ENCODE measurements at places on chromosomes 2 and 18.

GRCh38 chr2:134131681-134132489 is 122.0 kb upstream of the MGAT5 start:
- DNase-seq = no peak

DNA sequence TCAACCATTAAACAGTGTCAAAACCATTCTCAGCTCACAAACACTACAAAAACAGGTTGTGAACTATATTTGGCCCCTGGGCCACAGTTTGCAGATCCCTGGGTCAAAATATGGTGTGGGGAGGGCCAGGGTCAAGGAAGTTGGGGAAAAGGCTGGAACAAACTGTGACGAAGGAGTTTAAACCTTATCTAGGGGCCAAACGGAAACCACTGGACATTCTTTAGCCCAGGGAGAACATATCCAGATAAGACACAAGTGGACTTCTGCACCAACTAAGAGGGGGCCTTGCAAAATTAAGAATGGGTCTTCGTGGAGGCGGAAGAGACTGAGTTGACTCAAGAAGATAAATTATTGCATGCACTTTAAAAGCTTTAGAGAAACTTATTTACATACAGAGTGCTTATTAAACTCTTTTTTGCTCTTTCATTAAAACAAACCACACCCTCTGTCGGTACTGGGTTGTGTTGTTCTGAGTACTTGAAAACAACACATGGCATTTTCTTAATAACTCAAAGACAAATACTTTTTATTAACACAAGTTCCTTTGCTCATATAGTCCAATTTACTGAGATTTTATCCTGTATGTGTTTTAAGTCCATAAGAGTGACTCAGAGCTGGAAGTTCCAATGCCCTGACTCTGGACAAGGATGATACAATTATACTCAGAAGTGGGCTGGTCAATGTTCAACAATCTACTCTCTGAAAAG is 5.3 kb upstream of the ASAP2 start:
- DNase-seq = no peak

- no peak for DNase-seq
Measured at GRCh38 chr2:191895743-191896142, 48.9 kb upstream of the CAVIN2 start.

DNA sequence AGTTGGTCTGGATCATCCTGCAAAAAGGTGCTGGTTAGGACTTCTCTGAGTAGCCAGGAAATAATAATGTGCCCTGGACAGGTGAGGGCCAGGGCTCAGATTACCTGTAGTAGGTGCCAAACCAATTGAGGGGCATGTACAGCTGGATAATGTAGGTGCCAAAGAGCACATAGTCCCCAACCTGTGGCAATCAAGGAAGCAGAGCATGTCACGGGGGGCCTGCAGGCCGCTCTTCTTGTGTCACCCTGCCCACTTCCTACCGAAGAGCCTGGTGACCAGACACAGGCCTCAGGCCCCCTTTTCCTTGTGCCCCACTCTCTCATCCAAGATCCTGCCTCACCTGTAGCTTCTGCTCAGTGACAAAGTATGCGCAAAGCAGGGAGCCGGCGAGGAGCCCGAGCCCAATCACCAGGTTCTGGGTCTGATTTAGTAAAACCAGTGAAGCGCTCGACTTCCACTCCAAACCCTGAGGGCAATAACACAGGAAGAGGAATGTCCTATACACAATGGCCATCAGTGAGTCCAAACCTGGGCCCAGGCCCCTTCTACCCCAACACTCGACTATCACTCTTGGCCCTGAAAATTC is 5.2 kb downstream of the ABCB6 start:
- DNase-seq = no peak

- no peak for DNase-seq
Measured at GRCh38 chr2:39469807-39470206, 32.7 kb upstream of the MAP4K3 start.

DNA sequence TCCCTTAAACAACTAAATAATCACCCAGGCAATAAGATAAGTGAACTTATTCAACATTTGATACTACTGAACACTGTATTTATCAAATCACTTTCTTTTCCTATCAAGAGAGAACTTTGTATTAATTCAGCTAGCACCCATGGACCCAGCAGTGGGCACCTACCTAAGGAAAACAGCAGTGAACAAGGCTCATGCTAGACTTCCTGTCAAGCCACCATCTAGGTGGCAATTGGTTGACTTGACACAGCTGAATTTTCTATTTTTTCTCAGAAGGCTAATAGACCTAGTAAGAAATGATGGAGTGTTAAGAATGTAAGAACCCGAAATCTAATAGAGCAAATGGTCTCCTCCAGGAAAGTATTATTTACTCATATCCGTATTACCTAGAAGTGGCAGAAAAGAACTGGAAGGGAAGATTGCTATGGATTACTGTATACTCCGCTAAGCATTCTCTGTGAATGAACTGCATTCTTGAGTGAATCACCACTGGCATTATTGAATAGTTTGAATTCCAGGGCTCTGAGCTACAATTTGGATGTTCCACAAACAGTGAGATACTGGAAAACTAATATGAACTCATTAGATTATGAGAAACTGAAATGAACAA is 988.2 kb upstream of the CDH2 start:
- DNase-seq = no peak

DNA sequence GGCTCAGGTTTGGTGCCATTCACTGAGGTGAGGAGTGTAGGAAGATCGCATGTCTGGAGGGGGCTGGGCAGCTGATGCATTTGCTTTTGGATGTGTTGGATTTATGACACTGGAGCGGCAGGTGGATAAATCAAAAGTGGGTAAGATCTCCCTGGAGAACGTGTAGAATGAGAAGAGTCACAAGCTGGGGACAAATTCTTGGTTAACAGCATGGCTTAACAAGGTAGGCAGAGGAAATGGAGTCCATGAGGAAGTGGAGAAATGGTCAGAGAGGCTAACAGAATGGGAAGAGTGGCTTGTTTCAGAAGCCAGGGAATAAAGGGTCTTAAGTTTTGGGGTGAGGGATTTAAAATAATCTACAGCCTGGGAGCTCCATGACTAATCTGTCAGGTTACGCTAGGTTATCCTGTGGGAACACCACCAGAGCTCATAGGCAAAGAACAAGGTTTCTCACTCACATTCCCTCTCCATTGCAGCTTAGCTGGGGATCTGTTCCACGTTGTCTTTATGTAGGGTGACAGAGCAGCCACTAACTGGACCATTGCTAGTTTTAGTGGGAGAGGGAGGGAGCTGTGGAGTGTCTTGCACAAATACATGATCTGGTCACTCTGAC is 12.8 kb downstream of the TSN start:
- no peak for DNase-seq

DNA sequence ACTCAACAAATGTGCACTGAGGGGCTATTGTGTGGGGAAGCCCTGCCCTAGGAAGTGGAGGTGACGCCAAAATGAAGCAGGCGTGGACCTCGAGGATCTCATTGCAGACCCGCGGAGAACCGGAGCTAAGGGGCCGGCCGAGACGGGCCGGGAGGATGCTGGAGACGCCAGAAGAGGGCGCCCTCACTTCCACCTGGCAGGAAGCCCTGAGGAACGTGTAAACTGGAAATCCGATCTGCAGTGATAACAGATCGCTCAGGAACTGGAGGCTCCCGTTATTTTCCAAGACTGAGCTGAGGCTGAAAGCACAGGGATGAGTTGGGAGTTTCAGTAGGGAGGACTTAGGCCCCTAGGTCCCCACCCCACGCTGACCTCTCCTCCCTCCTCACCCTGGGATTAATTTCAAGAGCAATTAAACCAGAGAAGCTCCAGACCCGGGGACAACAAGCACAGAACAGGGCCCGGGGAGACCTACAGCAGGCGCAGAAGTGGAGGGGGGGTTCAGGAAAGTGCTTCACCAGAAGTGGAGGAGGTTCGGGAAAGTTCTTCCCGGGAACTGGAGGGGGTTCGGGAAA is 7.7 kb upstream of the COL6A3 start:
- peak; percentile 44 for DNase-seq

GRCh38 chr18:58998401-58999203 is 133.9 kb downstream of the ZNF532 start:
- DNase-seq = no peak

DNA sequence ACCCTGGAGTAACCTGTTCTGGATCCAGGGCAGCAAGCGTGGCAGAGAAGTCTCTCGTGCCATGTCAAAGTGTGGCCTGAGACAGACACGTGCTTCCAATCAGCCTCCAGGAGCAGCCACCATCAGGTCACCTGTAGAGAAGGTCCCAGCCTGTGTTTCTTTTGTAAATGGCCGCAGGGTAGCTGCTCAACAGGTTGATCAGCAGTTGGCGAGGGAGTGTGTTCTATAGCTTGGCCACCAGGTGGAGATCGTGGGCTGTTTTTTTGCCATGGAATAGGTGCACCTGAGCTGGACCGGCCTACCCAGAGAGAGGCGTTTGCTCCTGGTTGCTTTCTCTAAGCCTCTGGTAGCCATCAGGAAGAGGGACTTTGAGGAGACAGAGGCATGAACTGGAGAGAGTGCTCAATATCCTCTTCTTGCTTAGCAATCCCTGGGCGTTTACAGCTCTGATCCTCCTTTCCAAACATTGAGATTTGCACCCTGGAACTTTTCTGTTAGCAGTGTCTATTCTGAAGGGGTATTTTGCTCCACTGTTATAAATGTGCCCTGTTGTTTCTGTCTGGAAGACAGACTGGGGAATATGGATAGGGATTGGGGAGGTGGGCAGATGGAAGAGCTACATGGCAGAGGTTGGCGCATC is 34.2 kb upstream of the EN1 start:
- DNase-seq = peak; percentile 10

DNA sequence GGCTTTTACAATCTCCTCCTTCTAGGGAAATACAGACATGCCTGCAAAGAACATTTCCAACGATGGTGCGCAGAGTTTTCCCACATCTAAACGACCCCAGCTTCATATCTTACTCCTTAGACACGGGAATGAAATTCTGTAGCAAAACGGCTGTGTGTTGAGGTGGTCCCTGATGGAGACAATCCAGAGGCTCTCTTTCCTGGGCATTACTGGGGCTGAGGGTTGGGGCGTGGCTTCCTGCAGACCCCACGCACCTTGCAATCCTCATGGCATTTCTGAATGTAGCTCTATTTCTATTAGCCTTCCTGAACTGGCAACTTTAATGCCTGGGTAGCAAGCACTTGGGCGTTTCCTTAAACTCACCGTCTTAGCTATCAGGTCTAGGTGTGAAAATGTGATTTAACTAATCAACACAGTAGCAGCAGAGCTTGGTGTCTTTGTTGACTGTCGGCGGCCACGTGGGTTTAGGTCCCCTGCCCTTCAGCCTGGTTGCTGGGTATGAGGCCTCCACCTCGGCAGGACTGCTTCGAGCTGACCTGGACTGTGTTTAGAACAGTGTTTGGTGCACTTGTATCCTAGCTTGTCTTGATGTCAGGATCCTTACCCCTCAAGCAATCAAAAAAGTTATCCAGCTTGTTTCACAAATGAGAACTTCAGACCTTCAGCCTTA is 242.8 kb downstream of the GBX2 start:
- no peak for DNase-seq

DNA sequence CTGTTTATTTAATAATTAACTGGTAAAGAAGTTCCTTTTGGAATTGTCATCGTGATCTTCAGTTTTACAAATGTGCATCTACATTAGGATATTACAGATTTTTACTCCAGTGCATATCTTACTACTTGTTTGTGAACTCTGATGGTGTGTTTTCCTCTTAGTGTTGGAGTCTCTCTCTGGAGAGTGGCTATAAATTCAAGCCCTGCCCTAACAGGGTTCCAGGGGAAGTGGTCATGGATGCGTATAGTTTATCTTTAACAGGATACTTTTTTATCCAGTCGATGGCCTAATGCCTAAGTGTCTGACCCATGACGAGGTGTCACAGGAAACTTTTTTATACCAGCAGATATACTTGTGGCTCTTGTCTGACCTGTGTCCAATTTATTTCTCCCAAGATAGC is 75.4 kb downstream of the CHN1 start:
- no peak for DNase-seq
